ENCODE measurements at places on chromosomes 3 and 15. TPM values are rescaled to one million over a fixed set of nuclear protein-coding genes. Genes with fewer than 3 reads are reported as not detected.

- DNase-seq, result peak; percentile 10
- H3K4me3 ChIP-seq, result no peak overlapping the region
- no peaks in the 10 kb centered on the region for H3K36me3 ChIP-seq
- no peak overlapping the region for H3K27ac ChIP-seq
These were observed 41.9 kb downstream of the NDUFB4 start for GRCh38 chr3:120637851-120638559.

- DNase-seq, result no peak
- no peaks in the 10 kb centered on the region for H3K27me3 ChIP-seq
- no peak overlapping the region for H3K27ac ChIP-seq
- H3K4me3 ChIP-seq, result no peak overlapping the region
- peaks cover 18% of the 10 kb centered on the region for H3K4me1 ChIP-seq
These were observed 87.6 kb upstream of the WNT5A start for GRCh38 chr3:55574671-55575070.

GRCh38 chr3:50338965-50339364, 1.7 kb downstream of the RASSF1 start:
- no peak for DNase-seq
- H3K4me3 ChIP-seq, result no peak overlapping the region
- no peaks in the 10 kb centered on the region for H3K27me3 ChIP-seq
- H3K4me1 ChIP-seq, result peaks cover 4% of the 10 kb centered on the region
- no peaks in the 10 kb centered on the region for H3K36me3 ChIP-seq

GRCh38 chr3:53579636-53580035, 85.2 kb downstream of the CACNA1D start:
- no peak for DNase-seq
- no peaks in the 10 kb centered on the region for H3K27me3 ChIP-seq
- H3K4me3 ChIP-seq, result no peak overlapping the region
- no peaks in the 10 kb centered on the region for H3K4me1 ChIP-seq
- H3K36me3 ChIP-seq, result no peaks in the 10 kb centered on the region

- no peak overlapping the region for H3K27ac ChIP-seq
- no peak overlapping the region for H3K4me3 ChIP-seq
- DNase-seq, result no peak
- no peaks in the 10 kb centered on the region for H3K4me1 ChIP-seq
- no peaks in the 10 kb centered on the region for H3K27me3 ChIP-seq
- no peaks in the 10 kb centered on the region for H3K36me3 ChIP-seq
These were observed 19.9 kb upstream of the EBLN2 start for GRCh38 chr3:73041537-73041936.

DNA sequence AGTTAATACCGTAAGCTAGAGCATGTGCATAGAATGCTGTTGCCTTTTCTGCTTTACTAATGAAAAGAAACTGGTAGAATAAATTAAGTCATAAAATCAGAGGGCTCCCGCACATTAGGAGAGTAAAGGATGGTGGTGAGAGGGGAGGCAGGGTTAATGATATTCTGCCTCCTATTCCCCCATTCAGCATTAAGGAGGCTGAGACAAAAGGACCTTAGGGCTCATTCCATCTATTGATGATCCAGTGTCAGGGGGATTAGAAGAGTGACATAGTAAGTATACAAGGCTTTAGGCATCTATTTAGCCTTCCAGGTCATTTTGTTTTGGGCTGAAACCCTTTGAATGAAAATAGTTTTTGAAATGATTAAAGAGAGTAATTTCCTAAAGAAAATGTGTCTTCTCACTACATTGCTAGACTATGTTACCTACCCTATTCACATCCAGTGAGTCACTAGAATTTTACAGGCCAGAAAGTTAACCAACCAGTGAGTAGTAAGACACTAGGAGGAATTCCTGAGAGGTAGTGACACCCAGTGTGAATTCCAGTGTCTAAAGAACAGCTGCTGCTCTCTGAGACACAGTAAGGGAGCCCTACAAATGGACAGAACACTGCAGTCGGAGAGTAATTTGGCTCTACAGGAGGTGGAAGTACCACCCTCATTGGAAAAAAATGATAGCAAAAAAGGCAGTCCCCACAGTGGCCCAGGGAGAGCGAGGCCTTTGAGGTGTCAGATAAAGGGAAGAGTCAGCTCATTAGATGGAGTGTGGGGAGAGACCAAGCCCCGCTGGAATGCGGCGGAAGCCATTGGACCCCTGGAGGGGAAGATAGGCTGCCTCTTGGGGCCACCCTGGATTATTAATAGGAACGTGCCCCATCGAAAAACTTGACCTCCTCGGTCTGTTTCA, 67.6 kb downstream of the TUSC7 start:
- H3K4me3 ChIP-seq, result no peak overlapping the region
- no peak for DNase-seq
- H3K4me1 ChIP-seq, result no peaks in the 10 kb centered on the region
- no peaks in the 10 kb centered on the region for H3K27me3 ChIP-seq

DNA sequence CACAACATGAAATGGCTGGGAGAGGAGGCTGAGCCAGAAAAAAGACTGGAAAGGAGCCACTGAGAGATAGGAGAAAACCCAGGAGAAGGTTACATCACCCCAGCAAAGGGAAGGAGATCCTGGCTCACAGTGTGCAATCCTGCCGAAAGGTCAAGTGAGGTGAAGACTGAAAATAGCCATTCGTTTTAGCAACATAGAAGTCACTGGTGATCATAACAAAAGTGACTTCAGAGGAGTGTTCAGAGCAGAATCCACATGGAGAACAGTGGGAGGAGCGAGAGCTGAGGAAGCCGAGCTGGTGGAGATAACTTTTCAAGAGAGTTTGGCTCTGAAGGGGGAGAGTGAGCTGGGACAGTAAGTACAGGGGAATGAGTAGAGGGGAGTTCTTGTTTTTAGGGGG, 5.4 kb upstream of the HEG1 start:
- H3K27me3 ChIP-seq, result no peaks in the 10 kb centered on the region
- no peak for DNase-seq
- H3K27ac ChIP-seq, result no peak overlapping the region
- H3K36me3 ChIP-seq, result no peaks in the 10 kb centered on the region

DNA sequence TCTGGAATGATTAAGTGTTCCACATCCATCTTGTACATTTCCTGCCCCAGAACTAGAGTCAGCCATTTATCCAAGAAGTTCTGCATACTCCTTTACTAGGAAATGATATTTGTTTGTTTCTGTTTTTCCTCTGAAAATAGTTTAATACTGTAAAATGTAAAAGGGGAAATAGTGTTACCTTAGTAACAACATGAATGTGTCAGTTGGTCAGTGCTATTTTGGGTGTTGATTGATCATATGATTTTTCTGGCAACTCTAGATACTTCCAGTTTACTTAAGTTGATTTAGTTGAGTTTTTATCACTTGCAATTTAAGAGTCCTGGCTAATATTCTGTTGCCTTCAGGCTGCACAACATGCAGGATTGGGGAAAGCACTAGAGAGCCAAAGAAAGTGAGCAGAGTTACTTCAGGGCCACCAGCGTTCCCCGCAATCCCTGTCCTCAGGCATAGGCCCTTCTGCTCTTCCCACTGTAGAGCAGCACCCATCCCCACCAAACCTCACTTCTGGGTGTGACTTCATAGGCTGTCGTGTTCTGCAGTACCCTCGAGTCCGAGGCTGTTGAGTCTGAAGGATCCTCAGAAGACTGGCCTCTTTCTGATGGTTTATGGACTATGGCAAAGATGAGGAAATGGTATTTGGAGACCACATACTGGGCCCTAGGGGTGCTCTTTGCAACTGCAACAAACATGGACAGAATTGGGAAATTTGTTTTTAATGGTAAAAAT, 69.0 kb downstream of the CHD2 start:
- H3K27me3 ChIP-seq, result no peaks in the 10 kb centered on the region
- H3K4me1 ChIP-seq, result no peaks in the 10 kb centered on the region
- peaks cover 92% of the 10 kb centered on the region for H3K36me3 ChIP-seq
- no peak overlapping the region for H3K27ac ChIP-seq
- no peak overlapping the region for H3K4me3 ChIP-seq

GRCh38 chr3:194384569-194385001, 14.5 kb downstream of the GP5 start:
- H3K36me3 ChIP-seq, result no peaks in the 10 kb centered on the region
- H3K27me3 ChIP-seq, result no peaks in the 10 kb centered on the region
- H3K4me1 ChIP-seq, result no peaks in the 10 kb centered on the region
- no peak overlapping the region for H3K4me3 ChIP-seq
- DNase-seq, result no peak

- no peak overlapping the region for H3K4me3 ChIP-seq
- no peaks in the 10 kb centered on the region for H3K27me3 ChIP-seq
- H3K4me1 ChIP-seq, result no peaks in the 10 kb centered on the region
- H3K27ac ChIP-seq, result no peak overlapping the region
- H3K36me3 ChIP-seq, result no peaks in the 10 kb centered on the region
- DNase-seq, result no peak
These were observed 21.7 kb upstream of the KPNA4 start for GRCh38 chr3:160587105-160587504.

GRCh38 chr15:69080295-69081248, 66.1 kb downstream of the NOX5 start:
- H3K4me1 ChIP-seq, result peaks cover 45% of the 10 kb centered on the region
- H3K27ac ChIP-seq, result no peak overlapping the region
- no peaks in the 10 kb centered on the region for H3K27me3 ChIP-seq
- H3K36me3 ChIP-seq, result no peaks in the 10 kb centered on the region

- no peak for DNase-seq
- H3K36me3 ChIP-seq, result no peaks in the 10 kb centered on the region
- H3K27me3 ChIP-seq, result no peaks in the 10 kb centered on the region
- no peaks in the 10 kb centered on the region for H3K4me1 ChIP-seq
These were observed 283.4 kb downstream of the LSAMP start for GRCh38 chr3:116161575-116162525.

DNA sequence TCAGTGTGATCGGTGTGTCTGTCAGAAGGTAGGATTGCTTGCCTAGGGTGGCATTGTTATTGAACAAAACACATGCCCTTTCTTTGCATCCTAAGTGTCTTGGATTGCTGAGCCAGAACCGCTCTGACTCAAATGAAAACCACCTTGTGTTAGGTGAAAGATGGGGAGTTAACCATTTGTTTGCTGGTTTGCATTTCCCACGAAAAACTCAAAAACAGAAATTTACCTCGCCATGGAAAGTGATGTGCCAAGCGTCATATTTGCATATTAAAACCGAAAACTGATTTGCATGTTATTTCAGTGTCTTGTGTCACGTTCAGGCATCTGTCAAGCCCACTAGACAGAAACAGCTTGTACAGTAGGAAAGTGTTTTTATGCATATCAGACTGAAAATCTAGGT, 474.6 kb upstream of the TPRG1 start:
- no peaks in the 10 kb centered on the region for H3K27me3 ChIP-seq
- no peak overlapping the region for H3K4me3 ChIP-seq
- H3K4me1 ChIP-seq, result no peaks in the 10 kb centered on the region
- H3K36me3 ChIP-seq, result no peaks in the 10 kb centered on the region
- no peak for DNase-seq

- no peaks in the 10 kb centered on the region for H3K27me3 ChIP-seq
- no peaks in the 10 kb centered on the region for H3K4me1 ChIP-seq
- H3K4me3 ChIP-seq, result no peak overlapping the region
- peaks cover 59% of the 10 kb centered on the region for H3K36me3 ChIP-seq
These were observed 6.2 kb downstream of the RPSA start for GRCh38 chr3:39412668-39413260.

GRCh38 chr15:39191871-39192291, 389.0 kb upstream of the THBS1 start:
- DNase-seq, result peak; percentile 13
- no peak overlapping the region for H3K4me3 ChIP-seq
- H3K36me3 ChIP-seq, result no peaks in the 10 kb centered on the region
- peak overlapping the region; percentile 53 for H3K27ac ChIP-seq

DNA sequence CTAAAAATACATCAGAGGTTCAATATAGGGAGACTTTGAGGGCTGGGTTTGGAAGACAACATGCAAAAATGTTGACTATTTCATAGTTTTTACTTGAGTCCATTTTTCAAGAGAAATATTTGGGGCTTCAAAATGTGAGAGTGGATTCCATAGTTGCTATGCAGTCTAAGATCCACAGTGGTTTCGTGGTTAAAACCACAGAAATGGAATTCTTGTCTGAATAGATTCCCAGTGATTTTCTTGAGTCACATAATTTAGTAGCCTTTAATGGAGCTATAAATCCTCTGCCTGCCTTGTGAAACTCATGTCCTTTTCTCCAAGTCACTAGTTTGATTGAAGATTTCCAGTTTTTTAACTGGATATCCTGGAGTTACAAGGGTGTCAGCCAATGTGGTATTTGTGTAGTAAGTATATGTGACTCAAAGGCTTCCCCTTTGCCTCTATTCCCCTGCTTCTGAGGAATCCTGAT, 94.7 kb upstream of the RBMS3 start:
- H3K27ac ChIP-seq, result peak overlapping the region; percentile 79
- H3K27me3 ChIP-seq, result no peaks in the 10 kb centered on the region
- H3K4me3 ChIP-seq, result no peak overlapping the region
- no peaks in the 10 kb centered on the region for H3K36me3 ChIP-seq

DNA sequence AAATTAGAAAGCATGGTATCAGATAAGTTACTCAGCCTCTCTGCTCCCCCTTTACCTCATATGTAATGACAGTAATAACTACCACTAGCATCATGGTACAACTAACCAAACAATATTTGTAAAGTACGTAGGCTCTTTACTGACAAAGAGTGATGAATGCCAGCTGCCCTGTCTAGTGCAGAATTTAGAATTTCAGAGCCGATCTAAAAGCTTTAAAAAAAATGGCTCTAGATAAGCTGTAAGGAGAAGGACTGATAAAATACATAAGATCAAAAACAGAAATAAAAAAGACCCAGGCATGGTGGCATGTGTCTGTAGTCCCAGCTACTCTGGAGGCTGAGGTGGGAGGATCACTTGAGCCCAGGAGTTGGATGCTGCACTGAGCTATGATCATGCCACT, 424.1 kb downstream of the MAGI1 start:
- H3K27ac ChIP-seq, result no peak overlapping the region
- DNase-seq, result no peak
- H3K27me3 ChIP-seq, result no peaks in the 10 kb centered on the region
- no peaks in the 10 kb centered on the region for H3K36me3 ChIP-seq

DNA sequence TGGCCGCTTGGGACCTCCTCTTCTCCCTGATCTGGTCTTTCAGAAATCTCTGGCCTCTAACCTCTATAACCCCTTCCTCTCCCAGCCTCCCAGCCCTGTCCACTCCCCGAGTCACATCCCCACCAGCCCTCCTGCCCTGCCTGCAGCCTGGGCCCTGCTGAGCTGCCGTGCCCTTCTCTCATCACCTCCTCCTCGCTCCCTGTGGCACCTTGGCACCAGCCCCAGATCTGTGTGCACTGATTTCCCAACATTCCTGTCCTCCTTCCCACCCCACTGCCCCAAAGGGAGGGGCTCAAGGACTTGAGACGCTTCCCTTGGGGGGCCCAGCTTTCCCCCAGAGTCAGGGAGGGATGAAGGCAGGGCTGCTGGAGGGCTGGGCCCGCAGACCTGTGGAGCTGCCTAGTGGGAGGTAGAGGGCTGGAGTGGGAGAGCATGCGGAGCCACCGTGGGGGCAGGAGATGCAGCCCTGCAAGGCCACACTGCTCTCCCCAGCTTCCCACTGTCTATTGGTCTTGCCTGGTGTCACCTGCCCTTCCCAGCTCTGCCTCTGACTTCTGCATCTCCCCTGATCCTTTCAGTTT, 42.7 kb downstream of the EXOG start:
- peaks cover 43% of the 10 kb centered on the region for H3K4me1 ChIP-seq
- H3K27ac ChIP-seq, result no peak overlapping the region
- no peak overlapping the region for H3K4me3 ChIP-seq

The STRA6 gene
- total RNA-seq, result 94.4 TPM

The HRG gene
- total RNA-seq, result not detected

The TPRG1 gene
- 0.04 TPM for total RNA-seq

The ZNF80 gene
- not detected for total RNA-seq

The C3orf80 gene
- 0.14 TPM for total RNA-seq

The AQP9 gene
- total RNA-seq, result 0.53 TPM

The SENP7 gene
- 28.3 TPM for total RNA-seq

The SOX2 gene
- 5.4 TPM for total RNA-seq

The RPL15 gene
- total RNA-seq, result 5,670 TPM

The ZNF860 gene
- not detected for total RNA-seq

The SMCO1 gene
- total RNA-seq, result not detected

The GOLGA6D gene
- total RNA-seq, result not detected

The TRPC1 gene
- total RNA-seq, result 18.6 TPM

The GABRG3 gene
- total RNA-seq, result 4.5 TPM

The TMCO5A gene
- not detected for total RNA-seq

Data from SJCRH30 (cell line).